HAP-1 (cell line): ENCODE measurements at places on chromosomes 12 and 14.

DNA sequence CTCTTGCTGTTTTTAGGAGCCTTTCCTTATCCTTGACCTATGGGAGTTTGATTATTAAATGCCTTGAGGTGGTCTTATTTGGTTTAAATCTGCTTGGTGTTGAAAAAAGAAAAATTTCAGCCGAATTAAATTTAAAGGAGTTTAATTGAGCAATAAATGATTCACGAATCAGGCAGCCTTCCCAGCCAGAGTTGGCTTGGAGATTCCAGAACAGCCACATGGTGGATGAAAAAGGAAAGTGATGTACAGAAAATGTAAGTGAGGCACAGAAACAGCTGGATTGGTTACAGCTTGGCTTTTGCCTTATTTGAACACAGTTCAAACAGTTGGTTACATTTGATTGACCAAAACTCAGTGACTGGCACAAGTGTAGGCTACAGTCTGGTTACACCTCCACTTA, 69.7 kb downstream of the WASHC3 start:
- DNase-seq: no peak

DNA sequence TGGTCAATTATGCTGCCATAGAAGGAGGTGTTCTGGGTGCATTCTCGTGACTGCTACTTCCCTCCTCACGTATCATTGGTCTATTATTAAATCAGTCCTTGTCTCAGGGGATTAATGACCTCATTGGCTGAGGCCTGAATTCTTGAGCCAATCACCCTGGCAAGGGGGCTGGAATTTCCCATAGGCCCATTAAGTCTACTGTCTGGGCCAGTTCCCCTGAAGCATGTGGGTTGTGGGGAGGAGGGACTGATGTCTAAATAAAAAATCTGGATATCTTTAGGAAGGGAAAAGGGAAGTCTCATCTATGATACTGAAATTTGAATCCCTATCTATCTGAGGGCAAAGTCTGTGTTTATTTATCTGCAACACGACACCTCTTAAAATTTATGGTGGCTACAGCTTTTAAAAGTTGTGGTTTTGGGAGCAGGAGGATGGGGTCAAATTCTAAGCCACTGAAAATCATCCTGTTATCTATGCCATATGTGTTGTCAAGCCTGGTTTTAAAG, 71.9 kb downstream of the DYRK2 start:
- DNase-seq: no peak

GRCh38 chr14:33922125-33922524, 28.7 kb downstream of the EGLN3 start:
- no peak for DNase-seq

DNA sequence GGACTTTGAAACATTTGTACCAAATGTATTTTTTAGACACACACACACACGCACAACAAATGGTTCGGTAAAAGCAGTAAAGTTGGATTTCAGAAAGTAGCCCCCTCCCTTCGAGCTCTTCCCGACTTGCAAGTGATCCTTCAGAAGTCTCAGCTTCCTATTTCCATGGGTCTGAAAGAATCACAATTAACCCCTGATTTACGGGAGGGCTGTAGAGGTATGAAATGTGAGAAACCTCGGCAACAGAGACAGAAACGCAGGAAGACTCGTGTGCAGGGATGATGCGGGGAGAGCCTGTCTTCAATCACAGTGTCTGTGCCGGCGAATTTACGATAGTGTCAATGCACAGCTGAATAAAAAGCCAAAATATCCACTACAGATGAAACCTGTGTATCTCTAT, 60.7 kb upstream of the VRK1 start:
- no peak for DNase-seq

GRCh38 chr12:119412811-119413794, 78.6 kb downstream of the CCDC60 start:
- DNase-seq: peak; percentile 80

DNA sequence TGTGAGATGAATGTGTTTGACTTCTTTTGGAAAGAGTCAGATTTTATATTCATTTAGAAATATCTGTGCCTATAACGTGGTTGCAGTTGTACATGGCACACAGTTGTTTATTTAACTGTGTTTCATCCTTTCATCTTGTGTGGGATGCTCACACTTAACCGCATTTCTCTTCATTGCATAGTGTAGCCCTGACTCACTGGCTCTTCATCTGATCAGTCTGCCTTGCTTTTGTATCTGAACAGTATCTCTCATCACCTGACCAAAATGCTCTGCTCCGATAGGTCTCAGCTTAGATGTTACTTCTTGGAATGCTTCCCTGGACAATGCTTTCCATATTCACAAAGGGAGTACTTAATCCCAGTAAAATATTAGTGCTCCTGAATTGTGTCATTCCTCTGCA, 83.4 kb downstream of the PDE3A start:
- no peak for DNase-seq

GRCh38 chr14:61494018-61494417, 172.6 kb downstream of the PRKCH start:
- DNase-seq: no peak

DNA sequence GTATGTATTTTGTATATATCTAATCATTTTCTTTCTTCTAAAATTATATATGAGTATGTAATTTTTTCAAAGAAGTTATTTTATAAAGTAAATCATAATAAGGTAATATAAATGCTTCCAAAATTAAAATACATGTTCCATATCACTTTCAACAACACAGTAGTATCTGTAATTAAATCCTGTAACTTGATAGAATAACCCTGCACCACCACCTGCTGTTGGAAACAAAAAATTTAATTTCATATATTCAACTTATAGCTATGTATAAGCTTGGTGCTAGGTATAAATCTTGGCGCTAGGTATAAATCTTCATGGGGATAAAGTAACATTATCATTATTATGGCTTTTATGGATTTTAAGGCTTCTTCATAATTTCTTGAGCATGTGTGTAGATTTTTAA, 149.7 kb upstream of the DCN start:
- DNase-seq: no peak

DNA sequence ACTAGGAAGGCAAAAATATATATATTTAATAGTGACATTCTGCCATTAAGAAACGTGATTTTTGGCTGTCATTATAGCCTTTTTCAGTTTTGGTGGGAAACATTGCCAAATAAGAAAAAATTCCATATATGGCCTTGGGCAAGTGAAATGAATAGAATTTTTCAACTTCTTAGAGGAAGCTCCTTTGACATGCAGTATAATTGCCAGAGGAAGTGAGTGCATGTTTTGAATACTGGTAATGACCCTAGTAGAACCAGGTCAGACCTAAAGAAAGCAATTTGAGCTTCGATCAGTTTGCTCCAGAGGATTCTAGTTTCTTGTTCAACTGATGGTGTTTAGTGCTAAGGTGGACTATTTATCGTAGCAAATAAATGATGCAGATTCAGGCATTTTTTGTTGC, 26.2 kb upstream of the TRIM9 start:
- no peak for DNase-seq

DNA sequence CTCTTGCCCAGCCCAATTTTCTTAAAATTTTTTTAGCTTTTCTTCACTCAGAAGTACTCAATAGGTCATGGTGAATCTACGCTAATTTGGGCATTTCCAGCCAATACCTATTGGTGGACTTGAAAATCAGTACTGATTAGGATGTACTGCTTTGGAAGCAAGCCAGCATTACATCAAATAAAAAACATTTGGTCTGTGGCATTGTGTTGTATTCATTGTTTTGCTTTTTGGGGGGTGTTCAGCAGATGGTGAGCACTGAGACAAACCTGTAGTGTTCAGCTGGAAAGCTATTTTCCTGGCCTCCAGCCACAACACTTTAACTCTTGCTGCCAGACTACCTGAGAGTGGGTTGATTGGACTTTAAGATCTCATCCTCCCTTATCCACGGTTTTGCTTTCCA, 4.0 kb downstream of the MAPKAPK5 start:
- no peak for DNase-seq

GRCh38 chr12:62761658-62762057, 173.3 kb downstream of the PPM1H start:
- no peak for DNase-seq

DNA sequence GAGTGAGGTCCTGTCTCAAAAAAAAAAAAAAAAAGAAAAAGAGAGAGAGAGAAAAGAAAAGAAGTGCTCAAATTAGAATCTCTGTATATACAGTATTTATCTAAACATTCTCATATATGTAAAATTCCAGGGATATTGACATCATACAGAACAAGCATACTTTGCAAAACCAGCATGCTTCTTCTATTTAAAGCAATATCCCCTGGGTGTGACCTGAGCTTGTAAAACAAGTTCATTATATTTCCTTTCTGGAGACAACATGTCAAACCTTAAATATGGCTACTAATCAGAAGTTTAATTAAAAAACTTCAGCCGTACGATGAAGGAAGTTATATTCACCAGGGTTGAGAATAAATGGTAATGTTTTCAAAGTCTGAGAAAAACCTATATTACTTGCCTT, 175.8 kb upstream of the HMGA2 start:
- DNase-seq: no peak

- DNase-seq: no peak
These were observed 32.8 kb upstream of the DEGS2 start for GRCh38 chr14:100192250-100192671.

- no peak for DNase-seq
These were observed 163.1 kb upstream of the BCL2L14 start for GRCh38 chr12:11907625-11908024.

GRCh38 chr12:42730291-42730690, 140.7 kb upstream of the PRICKLE1 start:
- DNase-seq: no peak

DNA sequence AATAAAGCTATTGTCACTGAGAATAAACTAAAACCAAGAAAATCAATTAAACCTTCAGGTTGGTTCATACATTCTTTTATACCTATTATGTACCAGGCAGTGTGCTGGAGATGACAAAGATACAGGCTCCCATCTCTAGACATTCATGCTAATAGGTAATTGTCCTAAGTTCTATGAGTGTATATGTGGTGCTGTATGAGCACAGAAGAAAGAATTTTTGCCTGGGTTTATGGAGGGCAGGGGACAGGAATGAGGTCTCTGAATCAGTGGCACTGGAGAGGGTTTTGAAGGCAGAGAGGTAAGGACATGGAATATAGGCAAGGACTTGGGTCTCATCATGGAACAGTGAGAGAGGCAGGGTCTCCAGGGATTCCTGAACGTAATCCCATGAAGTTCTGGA, 38.7 kb downstream of the MAP1LC3B2 start:
- DNase-seq: no peak

GRCh38 chr12:93581370-93581769, 8.9 kb downstream of the SOCS2 start:
- DNase-seq: no peak

DNA sequence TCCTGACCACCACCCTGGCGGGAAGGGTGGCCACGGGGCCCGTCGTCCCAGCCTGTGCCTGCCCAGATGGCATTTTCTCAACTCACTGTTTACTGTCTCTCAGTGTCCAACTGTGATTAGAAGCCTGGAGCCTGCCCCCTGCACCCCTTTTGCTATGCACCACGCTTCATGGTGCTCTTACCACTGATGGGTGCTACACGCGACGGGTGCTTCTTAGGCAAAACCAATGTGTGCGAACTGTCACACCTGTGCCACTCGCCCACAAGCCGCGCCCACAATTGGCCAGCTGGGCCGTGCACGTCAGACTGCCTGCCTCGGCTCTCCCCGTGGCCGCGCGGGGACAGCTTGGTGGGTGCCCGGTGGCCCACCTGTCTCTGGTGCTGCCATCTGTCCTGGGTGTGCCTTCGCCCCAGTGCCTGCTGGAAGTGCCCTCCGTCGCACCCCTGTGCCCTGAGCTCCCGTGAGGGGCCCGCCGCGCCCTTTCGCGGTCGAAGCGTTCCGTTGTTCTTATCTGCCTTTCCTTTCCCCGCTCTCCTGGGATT, 15.1 kb upstream of the AMN start:
- no peak for DNase-seq

- no peak for DNase-seq
These were observed 120.3 kb downstream of the RPAP3 start for GRCh38 chr12:47585507-47585906.

- no peak for DNase-seq
These were observed 14.4 kb upstream of the FIGNL2 start for GRCh38 chr12:51862947-51863346.

DNA sequence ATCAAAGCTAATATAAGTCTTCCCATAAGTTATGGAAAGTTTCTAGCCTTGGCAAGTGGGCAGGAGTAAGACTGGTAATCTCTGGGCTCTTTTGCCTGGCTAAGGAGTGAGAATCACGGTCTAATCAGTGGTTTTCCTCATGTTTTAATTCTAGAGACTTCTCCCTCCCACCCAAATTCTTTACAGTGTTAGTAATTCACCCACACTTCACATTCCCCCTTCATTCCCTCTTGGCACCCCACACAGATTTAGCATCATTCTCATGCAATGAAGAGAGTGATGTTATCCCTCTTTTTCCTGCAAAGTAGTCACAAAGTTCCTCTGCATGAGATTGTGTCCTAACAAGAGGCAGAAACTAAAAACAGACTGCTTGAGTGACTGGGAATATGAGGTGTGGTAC, 28.6 kb upstream of the CACNA2D4 start:
- DNase-seq: no peak

DNA sequence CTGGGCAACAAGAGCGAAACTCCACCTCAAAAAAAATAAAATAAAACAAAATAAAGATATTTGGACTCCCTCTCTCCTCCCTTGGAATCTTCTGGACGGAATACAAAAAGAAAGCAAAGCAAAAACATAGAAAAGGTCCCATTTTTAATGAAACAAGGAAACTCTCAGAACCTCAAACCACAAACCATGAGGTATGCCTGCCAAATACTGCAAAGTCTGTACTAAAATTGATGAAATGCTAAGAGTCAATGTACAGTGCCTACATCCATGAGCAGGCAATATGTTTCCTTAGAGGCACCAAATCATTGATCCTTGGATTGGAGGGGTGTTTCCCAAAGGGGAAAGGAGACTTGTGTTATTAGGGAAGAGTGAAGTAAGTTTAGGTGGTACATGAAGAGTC, 8.2 kb upstream of the RPS6KA5 start:
- no peak for DNase-seq

DNA sequence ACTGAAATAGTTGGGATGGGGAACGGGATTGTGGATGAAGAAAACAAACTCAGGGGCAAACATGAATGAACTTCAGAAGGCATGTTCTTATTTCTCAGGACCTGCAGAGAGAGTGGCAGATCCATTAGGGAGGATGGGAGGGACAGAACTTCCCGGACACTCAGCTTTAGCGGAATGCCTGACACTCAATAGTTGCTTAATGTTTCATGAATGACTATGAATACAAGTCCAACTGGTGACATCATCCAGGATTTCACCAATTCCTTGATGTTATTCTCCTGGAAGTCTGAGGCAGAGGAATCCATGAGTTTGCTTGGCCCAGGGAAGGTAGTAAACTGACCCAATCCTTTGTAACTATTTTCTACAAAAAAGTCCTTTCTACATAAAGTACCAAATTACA, 37.8 kb upstream of the LRRC10 start:
- DNase-seq: no peak

- DNase-seq: no peak
These were observed 39.2 kb downstream of the GALNT9 start for GRCh38 chr12:132290203-132290540.

DNA sequence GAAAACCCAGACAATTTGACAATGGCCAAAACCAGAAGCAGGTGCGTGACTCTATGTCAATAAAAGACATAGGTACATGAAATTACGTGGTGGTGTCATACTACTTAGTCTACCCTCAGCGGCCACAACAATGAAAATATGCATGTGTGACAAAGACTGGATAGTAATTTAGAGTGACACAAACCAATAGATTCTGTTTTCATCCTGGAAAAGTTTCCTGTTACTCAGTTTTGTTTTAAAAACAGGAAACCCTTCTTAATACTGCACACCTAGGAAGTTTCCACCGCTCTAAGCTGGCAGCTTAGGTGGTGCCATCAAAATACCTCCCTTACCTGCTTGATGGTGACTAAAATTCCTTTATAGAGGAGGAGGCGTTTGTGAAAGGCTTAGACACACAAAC, 15.1 kb downstream of the POU6F1 start:
- no peak for DNase-seq
